ENCODE measurements at places on chromosomes 6 and 20.
A peak's percentile ranks its signal among the peaks of the same experiment; 100 is the strongest.

- peak; percentile 49 for DNase-seq
Measured at GRCh38 chr6:26243752-26244151, 121.2 kb upstream of the BTN3A2 start.

- no peak for DNase-seq
Measured at GRCh38 chr20:53660947-53661381, 67.3 kb upstream of the ZNF217 start.

GRCh38 chr6:54266400-54266923, 41.8 kb upstream of the TINAG start:
- no peak for DNase-seq

DNA sequence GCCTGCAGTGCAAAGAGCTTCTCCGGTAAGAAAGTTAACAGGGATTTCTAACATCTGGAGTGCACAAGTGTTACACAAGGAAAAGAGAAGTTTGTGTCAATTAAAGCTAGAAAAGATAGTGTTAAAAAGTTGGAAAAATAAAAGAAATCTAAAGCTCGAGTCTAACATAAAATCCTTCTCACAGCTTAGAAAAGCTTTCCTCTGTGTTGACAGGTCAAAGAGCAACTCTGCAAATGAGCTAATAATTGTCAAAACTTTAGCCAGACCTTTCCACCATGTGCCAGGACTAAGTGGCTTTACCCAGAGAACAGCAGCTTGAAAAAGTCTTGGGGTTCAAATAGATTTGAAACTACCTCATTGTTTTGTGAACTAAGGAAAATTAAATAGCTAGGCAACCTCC, 14.8 kb downstream of the PTPRK start:
- no peak for DNase-seq

- no peak for DNase-seq
Measured at GRCh38 chr6:140044626-140045025, 670.2 kb upstream of the CITED2 start.

DNA sequence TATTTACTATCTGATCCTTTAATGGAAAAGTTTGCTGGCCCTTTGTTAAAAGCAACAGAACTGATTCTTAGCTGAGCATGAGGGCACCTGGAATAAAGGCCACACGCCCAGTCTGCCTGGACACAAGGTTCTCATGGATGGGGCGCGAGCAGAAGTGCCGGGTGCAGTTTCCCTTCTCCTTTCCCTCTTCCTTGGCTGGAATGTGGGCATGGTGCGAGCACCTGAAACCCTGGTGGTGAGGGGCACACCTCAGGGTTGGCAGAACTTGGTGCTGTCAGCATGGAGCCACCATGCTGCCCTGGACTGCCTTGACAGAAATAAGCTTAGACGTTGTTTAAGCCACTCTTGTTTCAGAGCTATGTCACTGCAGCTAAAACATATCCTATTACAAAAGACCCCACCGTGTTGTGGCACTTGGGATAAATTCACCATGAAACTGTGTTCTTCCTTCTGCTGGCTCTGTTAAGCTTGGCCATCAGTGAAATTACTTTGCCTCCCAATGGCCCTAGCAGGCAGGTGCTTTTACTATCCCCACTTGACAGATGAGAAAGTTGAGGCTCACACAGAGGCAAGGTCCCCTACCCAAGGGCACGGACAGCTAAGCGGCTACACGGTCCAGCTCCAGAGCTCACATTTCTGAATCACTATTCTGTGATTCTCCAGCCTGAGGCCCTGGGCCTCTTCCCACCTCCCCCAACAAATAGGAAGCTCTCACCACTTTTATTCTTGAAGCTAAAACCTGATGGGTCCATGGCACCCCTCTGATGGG, 115.9 kb downstream of the PREX1 start:
- no peak for DNase-seq

DNA sequence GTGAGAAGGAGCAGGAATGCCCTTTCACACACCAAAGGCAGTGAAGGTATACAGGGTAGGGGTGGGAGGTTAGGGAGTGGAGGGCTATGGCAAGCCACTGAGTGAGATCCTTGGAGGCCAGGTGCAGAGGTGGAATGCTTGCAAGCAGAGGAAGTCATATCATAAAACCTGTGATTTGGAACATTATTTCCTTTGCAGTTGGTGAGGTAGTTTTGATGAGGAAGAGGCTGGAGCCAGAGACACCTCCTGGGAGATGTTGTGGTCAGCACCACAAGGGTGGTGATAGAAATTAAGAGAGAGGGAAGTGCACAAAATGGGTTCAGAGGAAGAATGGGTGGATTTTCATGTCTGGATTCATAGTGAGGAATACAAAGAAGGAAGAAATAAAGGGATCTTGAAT, 73.0 kb downstream of the PLCB4 start:
- DNase-seq = no peak

GRCh38 chr6:155854787-155855186, 399.1 kb upstream of the NOX3 start:
- peak; percentile 47 for DNase-seq

DNA sequence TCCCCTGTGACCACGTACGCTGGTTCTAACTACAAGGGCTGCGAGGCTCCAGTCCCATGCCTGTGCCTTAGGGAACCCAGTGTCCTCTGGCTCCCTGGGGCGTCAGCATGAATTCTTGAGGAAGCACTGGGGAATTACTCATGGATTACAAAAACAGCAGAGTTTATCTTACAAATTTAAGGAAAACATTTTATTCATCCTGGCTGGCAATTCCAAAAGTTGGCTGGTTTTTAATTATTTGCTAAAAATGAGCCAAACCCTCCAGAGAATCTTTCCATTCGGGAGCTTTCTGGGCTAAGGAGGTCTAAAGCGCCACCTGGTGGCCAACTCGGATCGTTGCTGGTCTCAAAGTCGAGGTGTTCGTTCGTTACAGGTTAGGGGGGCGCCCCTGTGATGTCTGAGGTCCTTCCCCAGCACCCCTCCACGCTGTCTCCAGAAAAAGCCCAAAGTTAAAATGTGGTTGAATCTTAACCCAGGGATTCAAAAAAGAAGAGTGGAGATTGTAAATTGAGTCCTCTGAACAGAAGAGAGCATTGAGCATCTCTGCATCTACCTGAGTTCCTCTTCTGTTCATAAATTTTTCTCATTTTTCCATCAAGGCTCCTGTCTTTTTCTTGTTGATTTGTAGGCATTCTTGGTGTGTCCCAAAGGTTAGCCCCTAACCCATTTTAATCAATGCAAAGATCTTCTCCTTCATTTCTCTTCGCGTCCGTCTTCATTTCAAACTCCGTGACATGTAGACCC, 99.4 kb downstream of the BFSP1 start:
- DNase-seq = peak; percentile 71

GRCh38 chr6:85792254-85792653, 149.6 kb upstream of the SYNCRIP start:
- no peak for DNase-seq

All from NCI-H146 (cell line).